ENCODE measurements at places on chromosomes 12 and 14.

DNA sequence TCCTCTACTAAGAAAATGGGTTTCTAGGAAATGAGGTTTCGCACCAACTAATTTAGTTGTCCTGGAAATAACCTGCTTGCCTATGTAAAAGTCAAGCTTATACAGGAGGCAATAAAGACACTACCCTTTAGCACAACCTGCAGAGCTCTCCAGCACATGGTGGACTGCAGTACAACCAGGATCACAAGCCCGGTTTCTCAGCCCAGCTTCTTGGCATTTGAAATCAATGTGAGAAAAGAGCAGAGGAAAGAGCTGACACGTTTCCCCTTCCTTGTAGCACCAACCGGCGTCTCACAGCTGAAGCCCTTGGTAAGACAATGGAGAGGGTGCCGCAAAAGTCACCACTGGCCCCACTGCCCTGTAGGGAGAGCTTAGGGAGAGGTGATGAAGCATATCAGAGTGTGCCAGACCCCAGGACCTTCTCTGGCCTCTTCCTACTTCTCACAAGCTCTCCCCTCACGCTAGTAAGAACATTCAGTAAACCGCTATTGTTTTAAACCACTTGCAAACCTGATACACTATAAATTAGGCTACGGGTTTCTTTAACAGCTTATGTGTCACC, 8.6 kb downstream of the SPTLC2 start:
- DNase-seq, result no peak

- no peak for DNase-seq
Measured at GRCh38 chr14:61598980-61599379, 96.3 kb upstream of the HIF1A start.

DNA sequence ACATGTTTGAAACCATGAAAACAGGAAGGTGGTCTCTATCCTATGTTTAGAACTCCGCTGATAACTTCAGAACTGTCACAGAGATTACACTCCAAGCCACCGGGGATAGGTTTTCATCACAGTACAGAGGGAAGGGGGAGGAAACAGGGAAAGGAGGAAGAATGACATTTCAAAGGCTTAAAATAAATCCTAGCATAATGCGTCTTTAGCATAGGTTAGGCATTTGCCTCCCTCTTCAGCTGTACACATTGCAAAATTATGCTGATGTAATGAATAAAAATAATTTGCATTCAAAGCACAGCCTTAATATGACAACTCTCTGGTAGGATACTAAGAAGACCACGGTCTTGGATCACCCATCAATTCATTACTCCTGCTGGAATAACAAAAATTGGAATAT, 54.3 kb upstream of the PYGL start:
- no peak for DNase-seq

- no peak for DNase-seq
Measured at GRCh38 chr14:71658261-71658860, 273.9 kb upstream of the RGS6 start.

GRCh38 chr14:22410497-22410896, 178.5 kb downstream of the DAD1 start:
- no peak for DNase-seq

DNA sequence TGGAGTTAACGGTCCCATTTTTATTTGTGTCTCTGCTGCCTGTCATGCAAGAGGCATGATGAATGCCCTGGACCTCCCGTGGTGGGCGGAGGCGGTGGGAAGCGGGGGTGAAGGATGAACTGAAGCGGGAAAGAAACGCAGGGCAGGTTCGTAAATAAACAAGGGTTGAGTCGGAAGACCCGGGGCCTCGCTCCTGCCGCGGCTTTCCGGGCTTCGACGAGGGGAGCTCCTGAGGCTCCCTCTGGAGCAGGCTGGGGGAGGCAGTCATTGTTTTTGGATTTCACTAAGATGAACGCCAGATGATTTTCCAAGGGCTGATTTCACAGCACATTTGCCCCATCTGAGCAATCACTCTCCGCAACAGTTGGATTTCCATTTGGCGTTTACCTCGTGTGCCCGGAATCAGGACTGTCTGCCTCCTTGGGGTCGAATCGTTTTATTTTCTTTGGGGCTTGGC, 130.2 kb downstream of the SLC38A6 start:
- no peak for DNase-seq

DNA sequence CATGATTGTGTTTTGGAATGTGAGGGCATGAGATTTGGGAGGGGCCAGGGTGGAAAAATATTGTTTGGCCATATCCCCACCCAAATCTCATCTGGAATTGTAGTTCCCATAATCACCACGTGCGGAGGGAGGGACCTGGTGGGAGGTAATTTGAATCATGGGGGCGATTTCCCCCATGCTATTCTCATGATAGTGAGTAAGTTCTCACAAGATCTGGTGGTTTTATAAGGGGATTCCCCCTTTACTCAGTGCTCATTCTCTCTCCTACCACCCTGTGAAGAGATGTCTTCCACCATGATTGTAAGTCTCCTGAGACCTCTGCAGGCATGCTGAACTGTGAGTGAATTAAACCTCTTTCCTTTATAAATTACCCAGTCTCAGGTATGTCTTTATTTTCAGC, 15.7 kb downstream of the OR10P1 start:
- no peak for DNase-seq

DNA sequence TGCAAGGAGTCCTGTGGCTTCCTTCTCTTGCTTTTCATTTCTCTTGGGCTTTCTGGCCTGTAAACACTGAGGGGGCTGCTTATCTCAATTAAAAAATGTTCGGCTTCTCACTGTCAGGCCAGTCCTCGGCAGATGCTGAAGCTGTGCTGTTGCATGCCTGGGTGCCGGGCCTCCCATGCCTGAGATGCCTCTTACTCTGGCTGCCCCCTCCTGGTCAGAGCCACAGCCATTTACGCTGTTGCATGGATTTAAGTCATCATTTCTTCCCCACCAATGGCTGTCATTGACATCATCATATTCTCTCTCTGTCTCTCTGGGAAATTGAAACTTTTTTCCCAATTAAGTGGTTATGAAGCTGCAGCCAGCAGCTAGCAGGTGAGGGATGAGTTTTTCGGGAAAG, 53.7 kb downstream of the FOXN4 start:
- no peak for DNase-seq

DNA sequence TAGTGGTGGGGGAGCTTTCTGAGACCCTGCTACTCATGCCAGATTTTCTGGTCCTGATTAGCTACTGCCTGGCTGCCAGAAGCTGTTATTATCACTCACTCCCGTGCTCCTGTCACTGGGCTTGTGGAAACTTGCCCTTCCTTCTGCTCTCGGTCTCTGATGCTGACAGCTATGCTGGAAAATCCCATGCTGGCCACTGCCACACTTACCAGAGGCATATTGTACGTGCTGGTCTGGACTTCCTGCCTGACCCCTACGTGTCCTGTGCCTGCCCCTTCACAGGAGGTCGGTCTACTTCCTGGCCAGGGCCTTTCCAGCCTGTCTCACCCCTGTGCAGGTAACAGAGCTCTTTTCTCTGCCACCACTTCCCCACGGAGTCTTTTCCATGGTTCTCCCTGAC, 149.4 kb upstream of the PLEKHG7 start:
- DNase-seq, result no peak

GRCh38 chr12:92953747-92954146, 24.7 kb upstream of the EEA1 start:
- no peak for DNase-seq

- DNase-seq, result no peak
Measured at GRCh38 chr14:102856179-102856578, 66.3 kb upstream of the AMN start.

DNA sequence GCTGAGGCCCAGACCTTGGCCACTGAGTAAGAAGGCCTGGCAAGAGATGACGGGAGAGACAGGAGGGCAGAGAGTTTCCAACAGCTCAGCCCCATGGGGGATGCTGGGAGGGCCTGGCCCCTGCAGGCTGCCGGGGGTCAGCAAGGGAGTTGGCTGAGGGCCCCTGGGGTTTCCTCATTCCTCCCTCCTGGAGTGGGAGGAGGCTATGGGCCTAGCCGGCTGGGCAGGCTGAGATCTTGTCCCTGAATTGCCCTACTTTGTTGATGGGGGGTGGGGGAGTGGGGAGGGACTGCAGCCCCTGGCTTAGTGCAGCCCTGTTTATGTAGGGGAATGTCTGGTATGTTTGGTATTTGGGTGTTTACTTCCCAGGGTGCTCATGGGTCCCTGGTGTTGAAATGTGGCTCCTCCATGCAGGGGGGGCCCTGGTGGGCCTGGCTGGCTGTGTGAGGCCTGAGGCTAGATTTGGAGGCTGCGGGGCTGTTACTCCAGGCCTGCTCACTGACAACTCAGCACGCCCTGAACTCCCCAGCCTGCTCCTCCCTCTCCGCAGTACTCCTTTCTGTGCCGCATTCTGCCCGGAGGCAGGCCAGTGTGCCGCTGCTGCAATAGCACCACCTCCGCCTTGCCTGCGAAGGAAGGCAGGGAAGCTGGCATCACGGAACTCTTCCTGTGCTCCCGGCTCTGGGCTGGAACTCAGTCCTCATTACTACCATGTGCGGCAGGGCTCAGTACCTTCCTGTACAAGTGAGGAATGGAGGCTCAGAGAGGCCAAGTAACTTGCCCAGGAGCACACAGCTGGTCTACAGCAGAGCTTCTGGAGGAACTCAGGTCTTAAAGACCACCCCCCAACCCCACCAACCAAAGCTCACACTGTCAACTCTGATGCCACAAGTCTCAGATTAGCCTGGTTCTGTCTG, 25.3 kb downstream of the JDP2 start:
- DNase-seq, result no peak

DNA sequence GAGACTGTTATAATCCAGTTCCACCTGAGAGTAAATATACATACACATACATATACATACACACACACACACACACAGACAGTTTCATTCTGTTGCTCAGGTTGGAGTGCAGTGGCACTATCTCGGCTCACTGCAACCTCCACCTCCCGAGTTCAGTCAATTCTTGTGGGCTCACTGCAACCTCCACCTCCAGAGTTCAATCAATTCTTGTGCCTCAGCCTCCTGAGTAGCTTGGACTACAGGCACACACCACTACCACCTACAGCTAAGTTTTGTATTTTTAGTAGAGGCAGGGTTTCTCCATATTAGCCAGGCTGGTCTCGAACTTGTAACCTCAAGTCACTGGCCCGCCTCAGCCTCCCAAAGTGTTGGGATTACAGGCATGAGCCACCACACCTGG, 8.9 kb upstream of the PHLDA1 start:
- no peak for DNase-seq

GRCh38 chr12:39372929-39373328, 70.0 kb downstream of the KIF21A start:
- DNase-seq, result no peak

DNA sequence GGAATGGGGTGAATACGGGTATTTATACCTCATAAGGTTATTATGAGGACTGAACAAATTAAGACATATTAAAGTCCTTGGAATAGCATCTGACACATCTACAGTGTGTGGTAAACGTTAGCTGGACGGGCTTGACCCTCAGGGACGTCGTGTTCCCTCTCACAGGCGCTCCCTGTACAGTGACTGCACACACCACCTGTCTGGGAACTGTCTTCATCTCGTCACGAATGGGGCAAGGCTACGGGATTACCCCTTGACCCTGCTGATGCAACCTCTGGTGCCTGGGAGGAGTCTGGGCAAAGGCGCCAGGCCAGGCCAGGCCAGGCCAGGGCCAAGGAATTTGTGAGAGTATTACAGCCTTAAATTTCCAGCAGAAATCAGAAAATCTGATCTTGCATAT, 191.1 kb downstream of the CALM1 start:
- no peak for DNase-seq

DNA sequence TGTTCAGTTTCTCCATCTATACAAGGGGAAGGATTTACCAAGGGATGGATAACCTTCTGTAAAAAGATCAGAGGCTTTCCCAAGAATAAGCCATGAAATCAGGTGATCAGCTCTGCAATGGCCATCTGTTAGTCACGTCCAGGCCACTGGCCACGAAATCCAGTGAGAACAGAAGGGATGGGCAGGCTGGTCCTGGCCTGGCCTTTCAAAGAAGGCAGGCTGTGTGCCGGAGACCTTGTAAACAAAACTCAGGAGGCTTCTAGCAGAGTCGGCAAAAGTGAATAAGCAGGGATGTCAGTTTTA, 68.5 kb downstream of the RNF34 start:
- no peak for DNase-seq

GRCh38 chr12:132305991-132306884, 23.2 kb downstream of the GALNT9 start:
- DNase-seq, result no peak

GRCh38 chr12:127363392-127363791, 903.6 kb upstream of the TMEM132C start:
- no peak for DNase-seq

DNA sequence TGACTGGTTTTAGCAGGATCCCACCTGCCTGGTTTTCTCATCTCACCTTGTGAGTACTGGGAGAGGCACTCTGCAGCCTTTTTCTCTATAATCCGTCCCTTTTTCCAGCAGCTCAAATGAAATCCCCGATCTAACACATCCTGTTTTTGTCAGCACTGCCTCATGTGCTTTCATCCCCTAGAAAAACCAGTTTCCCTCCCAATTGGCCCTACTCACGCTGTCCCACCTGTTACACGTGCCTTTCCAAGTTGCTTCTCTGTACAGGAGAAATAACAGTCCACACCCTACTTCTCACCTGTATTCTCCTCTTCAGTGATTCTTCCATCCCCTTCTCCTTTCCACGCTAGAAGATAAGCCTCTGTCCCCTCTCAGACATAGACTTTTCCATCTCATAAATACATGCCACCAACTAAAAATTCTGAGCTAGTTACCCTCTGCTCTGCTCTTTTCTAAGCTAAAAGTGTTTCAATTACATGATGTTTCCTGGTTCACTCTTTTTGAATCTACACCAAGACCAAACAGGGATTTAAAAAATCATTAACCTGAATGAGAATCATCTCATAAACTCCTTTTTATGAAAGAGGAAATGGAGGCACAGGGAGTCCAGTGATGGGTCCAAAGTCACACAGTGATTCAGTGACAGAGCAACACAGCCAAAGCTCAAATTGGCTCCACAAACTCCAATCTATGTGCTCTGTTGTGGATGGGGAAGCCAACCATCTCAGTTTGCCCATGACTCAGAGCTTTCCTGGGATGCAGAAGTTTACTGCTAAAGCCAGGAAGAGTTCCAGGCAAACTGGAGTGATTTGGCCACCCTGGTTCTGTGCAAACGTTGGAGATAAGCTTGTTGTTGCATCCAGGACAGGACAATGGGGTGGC, 240.0 kb upstream of the TMEM132C start:
- no peak for DNase-seq
